Urinary bladder (tissue), 4 donors: ENCODE measurements at places on chromosomes 11 and 22.

DNA sequence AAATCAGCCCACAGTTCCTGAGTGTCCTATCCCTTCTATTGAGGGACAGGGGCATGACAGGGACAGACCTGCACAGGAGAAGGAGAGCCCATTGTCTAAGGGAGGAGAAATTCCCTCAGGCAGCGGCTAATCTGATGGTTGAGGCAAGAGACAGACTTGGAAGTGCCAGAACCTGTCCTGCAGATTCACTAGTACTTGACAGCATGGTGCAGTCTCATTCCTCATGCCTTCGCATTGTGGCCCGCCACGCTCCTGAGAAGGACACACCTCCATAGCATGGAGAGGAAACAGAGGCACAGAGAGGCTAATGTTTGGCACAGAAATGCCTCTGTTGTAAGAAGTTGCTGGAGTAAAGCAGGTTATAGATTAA is 3.2 kb downstream of the P2RY6 start:
- DNase-seq, result no peak

- no peak for DNase-seq
Measured at GRCh38 chr11:27012234-27012921, 18.5 kb downstream of the FIBIN start.

GRCh38 chr11:44564670-44565210 is 723 bp upstream of the CD82 start:
- DNase-seq, result peak; percentile 51

GRCh38 chr11:2468363-2469235 is 23.8 kb downstream of the KCNQ1 start:
- no peak for DNase-seq

DNA sequence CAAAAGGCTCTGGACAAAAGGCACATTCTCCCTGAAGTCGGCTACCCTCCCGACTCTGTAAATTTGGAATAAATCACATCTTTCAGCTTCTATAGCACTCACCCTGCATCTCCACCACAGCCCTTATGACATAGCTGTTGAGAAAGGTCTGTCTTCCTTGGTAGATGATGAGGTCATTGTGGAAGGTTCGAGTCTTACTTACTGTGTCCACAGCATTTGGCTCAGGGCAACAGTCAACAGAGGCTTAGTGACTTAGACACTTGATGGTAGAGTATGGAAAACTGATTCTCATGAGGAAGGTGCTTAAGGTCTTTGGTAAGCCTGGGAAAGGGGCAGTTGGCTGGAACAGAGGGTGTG is 45.6 kb downstream of the PTPRJ start:
- no peak for DNase-seq

- no peak for DNase-seq
Measured at GRCh38 chr11:130054966-130055365, 14.7 kb upstream of the APLP2 start.

GRCh38 chr11:27409049-27409448 is 46.0 kb upstream of the CCDC34 start:
- DNase-seq, result no peak

DNA sequence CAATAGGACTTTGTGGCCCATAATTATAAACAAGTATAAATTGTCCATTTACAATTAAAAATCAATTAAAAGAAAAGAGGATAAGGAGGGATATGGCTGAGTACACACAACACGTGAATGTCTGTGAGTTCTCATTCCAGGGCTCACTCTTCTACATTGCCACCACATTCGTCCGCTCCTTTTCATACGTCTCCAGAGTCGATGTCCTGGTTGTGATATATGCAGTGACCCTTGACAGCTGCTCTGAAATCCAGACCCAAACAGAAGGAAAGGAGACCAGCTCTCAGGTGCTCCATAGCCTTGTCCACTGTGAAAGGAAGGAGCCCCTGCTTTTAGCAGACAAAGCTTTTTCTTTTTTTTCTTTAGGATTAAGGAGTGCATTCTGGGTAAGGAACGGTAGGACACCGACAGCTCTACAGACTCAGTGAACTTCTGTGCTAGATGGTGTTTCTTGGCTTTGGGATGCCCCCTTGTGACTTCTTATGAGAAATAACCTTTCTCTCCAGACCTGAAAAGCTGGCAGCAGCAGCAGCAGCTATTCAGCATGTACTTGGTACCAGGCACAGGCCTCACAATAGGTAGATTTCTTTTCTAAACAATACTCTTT is 19.7 kb upstream of the DNAJB13 start:
- no peak for DNase-seq

- no peak for DNase-seq
Measured at GRCh38 chr11:122763108-122763507, 75.2 kb upstream of the CRTAM start.

- no peak for DNase-seq
Measured at GRCh38 chr11:118068206-118068944, 8.5 kb upstream of the TMPRSS4 start.

- DNase-seq, result no peak
Measured at GRCh38 chr11:10568486-10568941, at the start of gene LYVE1. Gene LYVE1 (minus strand): TSS chr11:10568665. CDS start chr11:10568532, 133 bp downstream.

GRCh38 chr22:49915610-49916009 is 2.6 kb downstream of the ALG12 start:
- no peak for DNase-seq

DNA sequence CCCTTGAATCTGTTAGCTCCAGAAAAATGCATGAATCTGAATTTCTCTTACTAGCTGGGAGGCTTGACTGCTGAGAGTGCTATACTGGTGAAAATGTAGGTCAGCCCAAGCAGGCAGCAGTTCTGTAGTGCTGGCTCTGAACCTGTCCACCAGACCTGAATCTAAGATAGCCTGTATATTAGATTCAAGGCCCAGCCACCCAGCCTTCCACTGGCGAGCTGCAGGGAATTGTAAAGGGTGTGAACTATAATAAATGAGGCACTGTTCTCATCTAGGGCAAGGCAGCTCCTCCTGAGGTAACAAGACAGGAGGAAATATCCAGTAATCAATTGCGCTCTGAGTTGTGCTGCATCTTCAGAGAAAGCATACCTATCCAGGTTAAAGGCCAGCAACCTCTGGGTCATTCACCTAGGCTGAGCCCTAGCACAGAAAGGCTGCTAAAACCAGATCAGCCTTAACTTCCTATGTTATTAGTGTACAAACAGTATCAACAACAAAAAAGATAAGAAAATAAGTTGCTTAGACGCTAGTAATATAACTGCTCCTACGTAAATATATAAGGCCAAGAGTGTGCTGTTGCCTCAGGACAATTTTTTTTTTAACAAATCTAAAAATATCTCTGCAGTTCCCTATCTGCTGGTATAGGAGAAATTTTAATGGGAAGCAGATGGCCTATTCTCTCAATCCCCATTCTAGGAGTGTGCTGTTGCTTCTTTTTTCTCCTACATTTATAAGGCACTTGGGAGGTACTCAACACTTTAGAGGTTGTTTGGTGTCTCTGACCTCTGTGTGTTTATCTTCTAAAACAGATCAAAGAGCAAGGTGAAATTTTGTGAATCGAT is 63.0 kb downstream of the RELT start:
- no peak for DNase-seq
